ENCODE measurements at places on chromosomes 7 and 10.

GRCh38 chr10:17335065-17335464 is 107.0 kb downstream of the VIM start:
- DNase-seq: no peak

DNA sequence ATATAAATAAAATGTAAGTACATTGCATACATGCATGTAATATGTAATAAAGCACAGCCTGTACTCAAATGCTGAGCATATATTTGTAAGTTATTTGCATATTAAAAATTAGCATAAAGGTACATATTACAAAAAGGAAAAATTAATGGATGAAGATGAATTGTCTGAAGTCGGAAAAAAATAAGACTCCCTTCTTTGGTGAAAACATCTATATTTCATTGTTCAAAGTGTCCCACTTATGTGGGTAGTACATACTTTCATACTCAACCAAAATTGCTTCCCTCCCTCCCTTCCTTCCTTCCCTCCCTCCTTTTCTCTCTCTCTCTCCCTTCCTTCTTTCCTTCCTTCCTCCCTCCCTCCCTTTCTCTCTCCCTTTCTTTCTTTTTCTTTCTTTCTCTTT is 498.1 kb downstream of the MAGI2 start:
- DNase-seq: no peak

DNA sequence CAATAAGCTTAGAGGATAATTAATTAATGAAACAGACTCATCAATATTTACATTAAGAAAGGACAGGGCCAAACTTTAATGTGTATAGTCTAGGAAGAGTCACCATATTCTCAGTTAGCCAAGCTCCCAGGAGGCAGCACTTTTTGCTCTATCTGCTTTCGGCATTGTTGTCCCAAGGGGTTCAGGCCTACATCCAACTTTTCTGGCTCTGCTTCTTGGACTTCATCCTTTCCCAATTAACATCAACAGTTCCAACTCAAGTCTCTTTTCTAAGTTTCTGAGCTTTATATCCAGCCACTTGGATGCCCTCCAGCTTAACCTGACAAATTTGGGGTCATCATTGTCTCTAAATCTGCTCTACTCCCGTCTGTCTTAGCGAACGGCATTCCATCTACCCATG is 42.8 kb downstream of the GLI3 start:
- DNase-seq: no peak

- no peak for DNase-seq
Observed at GRCh38 chr10:25457552-25457951, 282.8 kb downstream of the GPR158 start.

DNA sequence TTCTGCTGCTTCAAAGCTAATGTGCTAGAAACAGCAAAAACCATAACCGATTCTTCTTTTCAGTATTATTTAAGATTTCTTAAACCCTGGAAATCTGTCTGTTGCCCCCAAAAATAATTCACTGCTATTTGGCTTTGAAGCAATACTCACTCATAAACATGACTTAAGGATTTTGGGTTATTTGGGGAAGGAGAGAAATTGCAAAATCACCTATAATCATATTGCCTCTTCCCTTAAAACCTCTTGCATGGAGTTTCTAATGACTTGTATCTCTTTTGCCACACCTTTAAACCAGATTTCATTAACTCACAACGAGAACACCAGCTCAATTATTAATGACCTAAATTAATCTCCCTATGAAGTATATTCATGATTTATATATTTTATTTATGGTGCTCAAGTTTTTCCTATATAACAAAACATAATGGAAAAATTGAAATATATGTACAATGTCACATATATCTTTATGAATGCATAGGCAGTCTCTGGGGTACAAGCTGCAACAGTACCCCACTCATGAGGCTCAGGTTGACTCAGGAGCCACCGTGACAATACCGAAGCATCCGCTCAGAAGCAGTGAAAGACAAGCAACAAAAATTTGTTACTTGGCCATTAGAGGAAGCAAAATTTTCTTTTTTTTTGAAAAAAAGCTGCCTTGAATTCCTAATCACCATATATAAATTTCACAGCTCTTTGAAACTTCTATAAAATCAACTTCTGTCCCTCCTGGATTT is 3.0 kb downstream of the NAMPT start:
- DNase-seq: no peak

GRCh38 chr10:125011171-125011925 is 69.4 kb downstream of the ZRANB1 start:
- DNase-seq: no peak

DNA sequence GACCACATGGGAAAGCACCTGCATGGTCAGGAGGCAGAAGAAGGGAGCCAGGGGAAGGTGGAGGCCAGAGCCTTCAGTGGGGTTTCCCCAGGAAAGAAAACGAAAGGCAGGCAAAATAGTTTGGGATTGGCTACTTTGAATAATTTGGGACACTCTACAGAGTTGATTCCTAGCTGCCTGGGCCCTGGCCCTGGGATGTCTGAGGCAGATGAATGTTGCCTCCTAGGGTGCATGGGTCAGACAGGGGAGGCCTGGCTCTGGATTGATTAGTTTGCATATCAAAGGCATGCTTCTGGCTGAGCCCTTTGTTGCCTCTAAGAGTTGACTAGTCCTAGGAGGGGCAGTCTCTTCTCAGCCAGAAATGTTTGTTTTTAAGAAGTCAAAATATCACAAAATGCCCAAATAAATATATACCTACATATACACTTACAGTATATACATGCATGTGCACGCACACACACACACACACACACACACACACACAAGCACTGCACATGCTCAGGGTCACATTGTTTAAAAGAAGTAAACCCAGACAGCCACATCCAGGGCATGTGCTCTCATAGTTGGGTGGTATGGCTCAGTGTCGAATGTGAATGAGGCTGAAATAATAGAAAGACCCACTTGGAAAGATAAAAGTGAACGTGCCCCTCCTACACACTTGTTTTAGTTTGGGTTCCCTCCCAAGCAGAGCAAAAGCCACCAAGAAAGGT is 184.2 kb downstream of the GPAM start:
- no peak for DNase-seq

DNA sequence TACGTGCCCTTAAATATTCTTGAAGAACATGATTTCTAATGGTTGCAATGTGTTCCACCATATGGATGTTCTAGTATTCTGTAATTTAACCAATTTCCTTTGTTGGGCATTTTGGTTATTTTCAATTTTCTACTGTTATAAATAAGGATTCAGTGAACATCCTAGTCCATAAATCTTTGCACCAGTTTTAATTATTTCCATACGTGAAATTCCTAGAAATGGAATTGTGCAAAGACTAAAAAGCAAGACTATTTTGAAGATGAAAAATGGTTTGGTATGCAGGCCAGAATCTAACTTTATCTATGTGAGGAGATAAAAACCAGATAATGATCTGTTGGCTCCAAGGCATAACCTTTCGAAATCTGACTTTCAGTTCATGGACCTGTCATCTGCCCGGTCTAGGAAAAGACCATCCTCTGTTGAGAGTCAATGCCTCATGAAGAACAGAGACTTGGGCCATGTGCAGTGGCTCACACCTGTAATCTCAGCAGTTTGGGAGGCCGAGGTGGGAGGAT is 633.2 kb upstream of the NRP1 start:
- DNase-seq: no peak

DNA sequence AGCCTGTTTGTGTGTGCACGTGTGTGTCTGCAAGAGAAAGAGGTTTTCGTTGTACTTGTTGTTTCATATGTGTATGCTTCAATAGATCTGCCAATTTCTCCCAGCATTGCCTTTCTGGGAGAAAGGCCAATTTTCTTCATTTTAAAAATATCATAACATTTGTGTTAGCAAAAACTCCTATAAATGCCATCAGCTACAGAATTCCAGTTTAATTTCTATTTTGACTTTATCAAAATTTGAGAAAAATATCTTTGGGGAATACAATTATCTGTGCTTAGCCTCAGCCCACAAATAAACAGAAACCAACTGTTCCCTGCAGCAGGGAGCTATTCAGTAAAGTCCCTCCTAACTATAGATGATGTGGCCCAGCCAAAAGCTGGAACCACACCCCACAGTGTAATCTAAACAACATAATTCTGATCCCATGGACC is 68.3 kb upstream of the MGMT start:
- DNase-seq: no peak

DNA sequence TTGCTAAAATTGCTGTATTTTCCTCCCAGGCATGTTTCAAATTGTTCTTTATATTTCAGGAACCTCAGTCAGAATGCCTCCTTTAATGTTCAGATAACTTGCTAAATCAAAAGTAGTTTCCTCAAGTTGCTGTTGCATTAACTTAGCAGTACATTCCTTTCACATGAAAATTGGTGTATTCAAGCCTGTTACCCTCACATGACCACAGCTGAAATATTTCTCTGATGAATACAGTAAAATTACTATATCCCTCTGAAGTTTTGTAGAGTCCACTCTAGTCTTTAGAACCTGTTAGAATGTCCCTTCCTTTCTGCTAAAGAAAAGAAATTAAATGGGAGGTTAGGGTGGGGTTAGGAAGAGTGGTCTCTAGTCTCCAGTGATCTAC is 24.5 kb upstream of the C1GALT1 start:
- DNase-seq: no peak

GRCh38 chr7:45190406-45191165 is 33.0 kb downstream of the RAMP3 start:
- DNase-seq: no peak

GRCh38 chr10:30943451-30943850 is 88.2 kb downstream of the ZNF438 start:
- no peak for DNase-seq

DNA sequence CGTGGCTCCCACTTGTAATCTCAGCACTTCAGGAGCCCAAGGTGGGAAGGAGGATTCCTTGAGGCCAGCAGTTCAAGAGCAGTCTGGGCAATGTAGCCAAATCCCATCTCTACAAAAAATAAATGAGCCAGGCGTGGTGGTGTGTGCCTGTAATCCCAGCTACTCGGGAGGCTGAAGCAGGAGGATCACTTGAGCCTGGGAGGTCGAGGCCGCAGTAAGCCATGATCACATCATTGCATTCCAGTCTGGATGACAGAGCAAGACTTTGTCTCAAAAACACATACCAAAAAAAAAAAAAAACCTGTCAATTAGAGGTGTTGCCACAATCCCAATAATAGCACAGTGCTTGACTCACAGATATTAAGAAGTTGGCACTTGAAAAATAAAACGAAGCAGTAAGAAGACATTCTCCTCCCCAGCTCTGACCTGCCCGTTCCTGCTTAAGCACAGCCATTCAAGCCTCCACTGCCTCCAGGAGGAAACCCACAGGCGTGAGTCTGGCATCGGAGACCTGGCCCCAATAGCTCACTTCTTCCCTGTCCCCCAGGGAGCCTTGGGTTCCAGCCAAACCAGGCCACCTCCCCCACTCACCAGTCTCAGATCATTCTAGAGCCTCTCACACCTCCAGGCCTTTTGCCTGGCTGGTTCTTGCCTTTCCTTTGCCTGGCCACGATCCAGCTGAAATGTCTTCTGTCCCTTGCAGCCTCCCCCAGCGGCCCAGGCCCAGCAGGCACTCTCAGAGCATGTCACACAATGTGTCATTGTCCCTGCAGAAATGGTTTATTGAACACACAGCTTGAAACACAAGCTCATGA is 45.3 kb upstream of the GTF2I start:
- no peak for DNase-seq

GRCh38 chr10:91700273-91700672 is 67.4 kb upstream of the PPP1R3C start:
- DNase-seq: no peak

GRCh38 chr7:55570939-55571338 is 1.4 kb downstream of the VOPP1 start:
- no peak for DNase-seq

GRCh38 chr10:126156503-126156902 is 231.8 kb downstream of the ADAM12 start:
- no peak for DNase-seq

DNA sequence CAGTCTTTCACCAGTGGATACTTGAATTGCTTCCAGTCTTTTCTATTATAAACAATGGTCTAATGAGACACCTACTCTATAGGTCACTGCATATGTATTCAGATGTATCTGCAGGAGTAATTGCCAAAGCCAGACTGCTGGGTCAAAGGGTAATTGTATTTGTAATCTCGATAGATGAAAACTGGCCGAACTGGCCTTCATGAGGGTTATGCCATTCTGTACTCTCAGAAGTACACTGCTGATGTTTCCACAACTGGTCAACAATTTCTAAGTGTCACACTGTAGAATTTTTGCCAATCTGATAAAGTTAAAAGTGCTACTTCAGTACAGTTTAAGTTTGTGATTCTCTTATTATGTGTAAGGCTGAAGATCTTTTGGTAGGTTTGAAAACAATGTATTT is 64.6 kb downstream of the JAZF1 start:
- no peak for DNase-seq

GRCh38 chr10:80177781-80178636 is 27.3 kb downstream of the ANXA11 start:
- no peak for DNase-seq

GRCh38 chr10:132321726-132322125 is 10.3 kb upstream of the LRRC27 start:
- DNase-seq: no peak

GRCh38 chr7:42226354-42226941 is 10.6 kb downstream of the GLI3 start:
- no peak for DNase-seq

GRCh38 chr7:72345208-72345727 is 66.9 kb downstream of the CALN1 start:
- DNase-seq: no peak

DNA sequence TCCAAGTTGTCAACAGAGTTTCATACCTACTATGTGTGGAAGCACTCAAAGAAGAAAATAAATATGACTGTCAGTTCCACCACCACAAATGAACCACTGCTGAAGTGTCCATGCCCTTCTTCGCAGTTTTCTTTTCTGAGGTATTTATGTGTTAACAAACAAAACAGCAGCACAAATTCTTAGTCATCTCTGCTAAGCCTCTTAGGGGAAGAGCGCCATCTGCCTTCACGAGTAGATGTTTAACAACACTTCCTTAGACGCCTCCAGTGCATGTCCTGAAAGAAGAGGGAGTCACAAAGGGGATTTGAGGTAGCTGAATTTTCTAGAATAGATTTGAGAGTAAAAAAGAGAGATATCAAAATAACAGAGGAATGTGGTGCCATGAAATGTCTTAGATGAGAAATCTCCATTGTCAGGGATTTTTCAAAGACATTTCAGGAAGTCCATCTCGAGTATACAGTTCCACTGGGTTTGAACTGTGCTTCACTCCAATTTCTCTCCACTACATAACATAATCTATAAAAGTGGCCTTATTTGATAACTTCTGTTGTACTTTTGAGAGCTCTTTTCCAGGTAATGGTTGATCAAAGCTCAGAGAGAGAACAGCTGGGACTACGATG is 775.3 kb upstream of the POM121L12 start:
- no peak for DNase-seq

GRCh38 chr10:20004087-20004523 is 187.9 kb downstream of the PLXDC2 start:
- DNase-seq: no peak

All from stimulated activated CD4-positive, alpha-beta T cell treated with anti-CD3 and anti-CD28 coated beads, Interleukin-12 subunit alpha, Interleukin-12 subunit beta, amount 100 ng/mL, for 24 hours (primary cell).